ENCODE measurements at places on chromosomes 11 and 22.
A peak's percentile ranks its signal among the peaks of the same experiment; 100 is the strongest.

GRCh38 chr11:134759274-134759673 is 347.2 kb upstream of the B3GAT1 start:
- no peak for DNase-seq

- DNase-seq: no peak
Observed at GRCh38 chr11:20839231-20839630, 169.8 kb downstream of the NELL1 start.

GRCh38 chr11:43504316-43504950 is 145.7 kb downstream of the TTC17 start:
- no peak for DNase-seq

- no peak for DNase-seq
Observed at GRCh38 chr11:134474942-134475341, 62.9 kb upstream of the B3GAT1 start.

GRCh38 chr11:108093128-108093904 is 28.1 kb upstream of the ACAT1 start:
- DNase-seq: no peak

DNA sequence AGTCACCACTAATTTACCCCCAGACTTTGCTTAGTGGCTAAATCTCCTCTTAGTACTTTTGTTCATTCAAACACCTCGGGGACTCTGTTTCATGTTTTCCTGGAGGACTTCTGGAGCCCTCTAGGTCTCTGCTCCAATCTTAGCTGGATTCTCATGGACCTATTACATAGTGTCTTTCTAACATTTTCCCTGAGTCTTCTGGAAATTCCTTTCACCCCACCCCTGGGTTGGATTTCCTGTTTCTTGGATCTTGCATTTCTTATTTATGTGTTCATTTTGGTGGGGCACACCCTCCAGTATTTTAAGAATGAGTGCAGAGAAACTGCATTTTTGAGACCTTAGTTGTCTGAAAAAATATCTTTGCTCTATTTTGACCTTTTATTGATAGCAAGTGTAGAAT is 220.1 kb downstream of the BLID start:
- DNase-seq: no peak

DNA sequence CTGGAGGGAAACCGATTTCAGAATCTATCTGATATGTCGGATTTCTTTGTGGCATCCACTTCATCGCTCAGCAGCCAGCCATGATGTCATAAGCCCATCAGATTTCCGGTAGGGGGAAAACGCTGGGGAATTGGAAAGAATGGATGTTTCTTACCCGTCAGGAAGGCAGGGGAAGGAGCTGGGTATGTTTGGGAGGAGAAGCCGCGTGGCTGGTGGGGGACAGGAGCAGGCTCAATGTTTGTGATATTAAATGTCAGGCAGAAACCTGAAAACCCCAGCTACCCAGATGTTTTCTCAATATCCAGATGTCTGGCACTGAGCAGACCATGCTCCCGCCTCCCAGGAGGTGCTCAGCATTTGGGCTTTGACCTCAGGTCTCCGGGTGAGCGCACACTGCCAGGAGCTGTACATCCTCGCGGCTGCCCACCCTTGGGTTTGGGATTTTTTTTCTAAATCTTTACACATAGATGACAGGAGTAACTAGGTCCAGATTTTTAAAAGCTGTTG is 67.5 kb downstream of the NFAM1 start:
- DNase-seq: peak; percentile 77

GRCh38 chr11:28659716-28660348 is 551.6 kb downstream of the METTL15 start:
- DNase-seq: no peak

DNA sequence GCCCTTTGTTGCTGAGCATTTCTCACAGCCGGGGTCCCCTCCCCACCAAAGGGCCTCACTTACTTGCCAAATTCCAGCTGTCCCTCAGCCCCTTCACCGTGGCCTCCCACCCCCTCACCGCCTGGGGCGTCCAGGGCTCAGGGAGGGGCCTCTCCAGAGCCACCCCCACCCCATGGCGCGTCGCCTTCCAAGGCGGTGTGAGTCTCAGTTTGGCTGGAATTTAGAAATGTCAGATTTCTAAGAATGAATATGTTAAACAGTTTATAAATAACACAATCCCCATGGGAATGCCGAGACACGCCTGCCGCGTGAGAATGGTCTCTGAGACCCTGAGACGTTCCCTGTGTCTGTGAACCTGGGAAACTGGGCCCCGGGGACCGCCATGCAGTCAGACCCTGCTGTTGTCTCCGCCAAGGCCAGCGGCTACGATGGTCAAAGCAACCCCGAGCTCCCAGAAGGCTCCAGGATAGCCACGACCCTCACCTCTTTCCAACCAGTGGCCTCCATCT is 28.9 kb downstream of the CELSR1 start:
- DNase-seq: no peak

DNA sequence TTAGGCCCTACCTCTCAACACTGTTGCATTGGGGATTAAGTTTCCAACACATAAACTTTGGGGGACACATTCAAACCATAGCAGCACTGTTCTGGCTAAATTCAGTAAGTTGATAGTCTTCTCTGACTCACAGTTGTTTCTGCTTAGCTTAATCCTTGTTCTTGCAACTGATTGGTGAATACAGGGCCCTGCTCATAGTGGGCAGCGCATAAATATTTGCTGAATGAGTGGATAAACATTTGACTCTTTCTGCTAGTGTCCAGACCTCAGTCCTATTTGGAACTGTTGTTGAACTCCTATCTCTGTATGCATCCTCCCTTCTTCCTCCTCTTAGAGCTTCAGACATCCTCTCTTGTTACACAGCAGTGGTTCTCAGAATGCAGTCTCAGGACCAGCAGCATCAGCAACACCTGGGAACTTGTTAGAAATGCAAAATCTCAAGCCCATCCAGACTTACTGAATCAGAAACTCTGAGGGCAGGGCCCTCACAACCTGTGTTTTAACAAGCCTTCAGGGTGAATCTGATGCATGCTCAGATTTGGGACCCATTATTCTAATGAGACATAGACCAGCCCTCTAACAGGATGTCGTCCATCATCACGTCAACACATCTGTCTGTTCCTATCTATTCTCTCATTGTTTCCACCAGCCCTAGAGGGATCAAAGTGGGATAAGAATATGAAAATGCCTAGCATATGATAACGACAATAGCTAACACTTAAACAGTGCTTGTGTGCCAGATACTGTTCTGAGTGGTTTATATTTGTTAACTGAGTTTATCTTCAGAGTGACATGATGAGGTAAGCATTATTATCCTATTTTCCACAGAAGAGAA is 22.3 kb downstream of the SPON1 start:
- no peak for DNase-seq

DNA sequence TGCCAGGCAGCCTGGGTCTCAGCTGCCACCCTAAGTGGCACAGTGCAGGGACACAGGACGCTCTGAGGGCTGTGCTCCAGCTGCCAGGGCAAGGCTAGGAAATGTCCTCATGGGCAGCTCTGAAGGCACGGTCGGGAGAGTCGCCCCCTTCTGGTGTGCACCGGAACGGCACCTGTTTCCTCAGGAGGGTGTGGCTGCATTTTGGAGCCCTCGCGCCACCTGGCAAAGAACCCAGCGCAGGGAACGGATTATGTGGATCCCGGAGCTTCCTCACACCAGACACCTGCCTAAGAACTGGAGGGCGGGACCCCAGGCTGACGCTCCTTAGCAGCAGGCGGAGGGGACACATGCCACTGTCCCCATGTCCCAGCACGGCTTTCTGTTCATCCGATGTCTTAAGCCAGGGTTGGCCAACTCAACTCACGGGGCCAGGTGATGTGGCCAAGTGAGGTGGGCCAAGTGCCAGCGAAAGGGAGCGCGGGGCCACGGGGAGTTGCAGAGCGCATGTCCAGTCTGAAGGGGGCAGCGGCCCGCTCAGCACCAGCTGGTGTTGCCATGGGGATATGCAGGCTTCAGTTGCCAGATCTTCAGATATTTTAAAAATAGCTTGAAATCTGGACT is 5.1 kb upstream of the SLC22A8 start:
- DNase-seq: no peak

DNA sequence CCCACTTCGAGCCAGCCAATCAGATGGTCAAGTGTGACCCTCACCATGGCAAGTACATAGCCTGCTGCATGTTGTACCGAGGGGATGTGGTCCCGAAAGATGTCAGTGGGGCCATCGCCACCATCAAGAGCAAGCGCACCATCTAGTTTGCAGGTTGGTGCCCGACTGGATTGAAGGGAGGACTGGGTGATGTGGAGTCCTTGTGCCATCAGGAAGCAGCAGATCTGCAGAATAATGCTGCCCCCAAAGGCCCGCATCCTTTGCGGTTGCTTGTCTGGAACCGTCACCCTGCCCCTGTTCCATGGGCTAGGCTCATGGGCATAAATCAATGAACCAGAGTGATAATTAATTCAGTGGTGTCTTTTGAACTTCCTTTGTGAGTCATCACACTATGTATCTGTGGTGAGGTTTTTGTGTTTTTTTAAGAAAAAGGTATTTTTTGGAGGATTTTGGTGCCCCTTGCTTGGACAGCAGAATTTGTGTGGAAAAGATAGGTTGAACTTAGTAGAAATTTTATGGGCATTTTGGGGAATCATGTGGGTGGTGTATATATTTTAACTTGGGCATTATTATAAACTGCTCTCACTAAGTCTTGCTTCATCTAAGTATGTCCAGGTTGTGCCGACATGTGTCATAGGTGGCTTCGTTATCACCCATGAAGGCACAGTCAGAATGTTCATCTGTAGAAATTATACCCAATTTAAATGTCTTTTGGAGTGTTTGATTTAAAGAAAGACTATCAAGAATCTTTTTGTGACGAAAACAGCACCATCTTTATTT is 22.3 kb downstream of the LRRC74B start:
- no peak for DNase-seq

DNA sequence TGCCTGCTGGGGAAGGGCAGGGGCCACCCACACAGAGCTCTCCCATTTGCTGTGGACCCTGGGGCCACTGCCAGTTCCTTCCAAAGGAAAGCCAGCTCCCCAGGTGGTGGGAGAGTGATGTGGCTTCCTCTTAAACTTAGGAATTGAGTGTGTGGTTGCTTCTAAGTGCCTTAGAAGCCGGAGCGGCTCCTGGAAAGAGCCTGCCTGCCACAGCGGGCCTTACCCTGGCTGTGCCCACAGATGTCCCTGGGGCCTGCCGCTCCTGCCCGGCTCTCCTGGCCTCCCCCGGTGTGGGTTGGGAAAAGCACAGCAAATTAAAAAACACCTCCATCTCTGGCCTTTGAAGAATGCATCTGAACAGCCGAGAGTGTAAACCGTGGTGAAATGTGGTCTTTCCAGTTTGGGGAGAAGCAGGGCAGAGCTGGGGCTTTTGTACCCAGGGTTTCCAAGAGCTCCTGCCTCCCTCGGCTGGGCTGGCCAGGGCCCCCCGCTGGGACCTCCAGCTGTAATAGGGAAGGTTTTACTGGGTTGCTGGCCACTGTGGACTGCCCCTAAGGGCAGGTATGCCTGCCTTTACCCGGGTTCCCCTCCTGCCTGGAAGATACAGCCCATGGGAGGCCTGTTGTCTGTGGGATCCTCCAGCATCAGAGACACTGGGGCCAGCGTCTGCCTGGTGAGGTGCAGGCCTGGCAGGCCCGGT is 30.2 kb downstream of the LRP5 start:
- DNase-seq: no peak

GRCh38 chr22:22171357-22172218 is 73.0 kb upstream of the VPREB1 start:
- no peak for DNase-seq

DNA sequence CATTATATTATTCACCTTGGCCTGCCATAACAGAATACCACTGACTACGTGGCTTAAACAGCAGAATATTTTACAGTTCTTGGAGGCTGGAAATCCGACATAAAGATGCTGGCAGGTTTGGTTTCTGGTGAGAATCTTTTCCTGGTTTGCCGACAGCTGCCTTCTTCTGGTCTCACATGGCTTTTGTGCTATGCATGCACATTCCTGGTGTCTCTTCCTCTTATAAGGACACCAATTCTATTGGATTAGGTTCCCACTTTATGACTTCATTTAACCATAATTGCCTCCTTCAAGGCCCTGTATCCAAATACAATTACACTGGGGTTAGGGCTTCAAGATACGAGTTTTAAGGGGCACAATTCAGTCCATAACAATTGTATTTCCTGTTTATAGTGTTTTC is 17.1 kb downstream of the RNF214 start:
- no peak for DNase-seq

GRCh38 chr11:108698844-108699642 is 34.2 kb downstream of the DDX10 start:
- no peak for DNase-seq

DNA sequence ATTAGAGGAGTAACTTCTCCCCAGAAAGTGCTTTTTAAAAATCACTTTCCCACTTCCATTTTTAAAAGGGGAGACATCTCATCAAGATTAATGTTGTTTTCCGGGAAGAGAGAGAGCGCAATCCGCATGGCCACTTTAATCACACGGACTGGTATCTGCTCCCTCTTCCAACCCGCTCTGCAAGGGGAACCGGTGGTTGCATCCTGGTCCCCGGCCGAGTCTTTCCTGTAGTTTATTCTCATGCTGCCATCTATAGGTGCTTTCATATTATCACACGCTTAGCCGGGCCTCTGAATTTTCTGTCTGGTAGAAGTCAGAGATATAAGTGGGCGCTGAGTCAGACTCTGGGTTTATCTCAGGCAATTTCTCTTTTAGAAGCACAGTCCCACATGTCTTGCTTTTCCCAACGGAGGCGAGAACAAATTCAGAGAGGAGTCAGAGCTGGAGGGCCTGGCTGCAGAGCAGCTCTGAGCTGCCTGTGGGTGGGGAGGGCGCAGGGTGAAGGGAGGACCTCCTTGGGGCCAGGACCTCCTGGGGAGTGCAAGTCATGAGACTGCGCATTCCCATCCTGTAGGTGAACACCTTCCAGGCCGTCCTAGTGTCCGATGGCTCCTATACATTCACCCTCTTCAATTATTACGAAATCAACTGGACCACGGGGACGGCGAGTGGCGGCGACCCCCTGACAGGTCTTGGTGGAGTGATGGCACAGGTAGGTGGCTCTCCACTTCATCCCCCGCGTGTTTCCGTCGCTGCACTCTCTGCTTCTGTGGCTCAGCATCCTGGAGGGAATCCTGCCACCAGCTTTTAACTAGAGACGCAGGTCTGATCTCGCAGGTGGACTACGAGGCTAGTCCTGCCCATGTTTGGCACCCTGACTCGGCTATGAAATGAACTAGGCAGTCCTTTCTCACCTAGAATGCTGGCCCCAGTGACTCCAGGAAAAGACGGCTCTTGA is 11.7 kb downstream of the TECTA start:
- DNase-seq: peak; percentile 67

GRCh38 chr11:44579302-44579761 is 13.9 kb downstream of the CD82 start:
- DNase-seq: no peak

DNA sequence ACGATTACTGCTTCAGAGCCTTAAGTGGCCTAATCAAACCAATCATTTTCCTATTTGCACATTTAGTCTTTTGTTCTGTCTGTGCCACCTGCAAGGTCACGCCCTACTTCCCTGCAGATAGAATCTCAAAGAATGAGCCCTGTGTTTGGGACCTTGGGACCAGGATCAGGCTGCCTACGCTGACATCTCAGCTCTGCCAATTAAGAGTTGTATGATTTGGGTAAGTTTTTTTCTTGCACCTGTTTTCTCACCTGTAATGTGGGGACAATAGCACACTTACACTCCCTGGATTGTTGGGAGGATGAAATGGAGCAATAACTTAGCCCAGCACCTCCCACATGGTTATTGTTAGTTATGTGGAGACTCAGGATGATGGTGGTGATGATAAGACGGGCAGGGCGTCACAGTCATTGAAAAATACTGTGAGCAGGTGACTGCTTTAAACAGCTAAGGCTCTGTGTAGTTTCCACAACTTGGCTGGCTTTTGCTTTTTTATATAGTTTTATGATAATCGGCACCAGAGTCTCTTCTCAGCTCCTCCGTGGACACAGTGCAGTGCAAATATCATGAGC is 155.0 kb downstream of the ADAMTS15 start:
- no peak for DNase-seq

GRCh38 chr11:70618431-70619101 is 220.2 kb downstream of the CTTN start:
- no peak for DNase-seq

Measured in right forelimb (tissue), 1 donor.